ENCODE measurements at places on chromosomes 12 and 14.

DNA sequence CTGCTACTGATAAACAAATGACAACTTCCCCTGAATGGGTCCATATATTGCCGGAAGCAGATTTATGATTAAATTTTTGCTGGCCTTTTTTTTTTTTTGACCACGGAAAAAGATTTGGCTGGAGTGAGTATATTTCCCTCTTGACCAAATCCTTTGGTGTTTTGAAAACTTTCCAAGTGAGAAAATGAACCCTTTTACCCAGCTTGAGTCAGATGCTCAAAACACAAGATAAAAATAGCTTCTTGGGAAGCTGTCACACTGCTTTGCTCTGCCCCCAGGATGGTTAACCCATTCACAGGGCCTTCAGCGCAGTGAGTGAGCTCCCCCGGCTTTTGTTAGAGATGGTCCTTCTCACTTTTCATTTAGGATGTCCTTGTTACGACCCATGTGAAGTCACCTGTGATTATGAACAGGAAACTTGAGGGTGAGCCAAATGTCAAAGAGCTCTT lies 224.3 kb downstream of the PELI2 start:
- no peak for DNase-seq

GRCh38 chr12:13000616-13000924 lies 505 bp upstream of the HEBP1 start:
- DNase-seq: no peak

DNA sequence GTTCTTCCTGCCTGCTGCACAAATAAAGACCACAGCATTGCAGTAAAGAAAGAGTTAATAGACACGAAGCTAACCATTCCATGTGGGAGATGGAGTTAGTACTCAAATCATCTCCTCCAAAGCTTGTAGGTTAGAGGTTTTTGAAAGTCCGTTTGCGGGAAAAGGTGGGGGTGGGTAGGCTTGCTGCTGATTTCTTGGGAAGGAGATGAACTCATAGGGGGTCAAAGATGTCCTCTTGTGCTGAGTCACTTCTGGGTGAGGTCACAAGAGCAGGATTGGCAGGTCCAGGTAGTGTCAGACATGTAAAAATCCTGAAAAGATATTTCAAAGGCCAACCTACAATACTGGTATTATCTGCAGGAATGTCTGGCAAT lies 66.4 kb downstream of the PTHLH start:
- DNase-seq: no peak

GRCh38 chr12:68498736-68499135 lies 112.0 kb upstream of the RAP1B start:
- DNase-seq: no peak

DNA sequence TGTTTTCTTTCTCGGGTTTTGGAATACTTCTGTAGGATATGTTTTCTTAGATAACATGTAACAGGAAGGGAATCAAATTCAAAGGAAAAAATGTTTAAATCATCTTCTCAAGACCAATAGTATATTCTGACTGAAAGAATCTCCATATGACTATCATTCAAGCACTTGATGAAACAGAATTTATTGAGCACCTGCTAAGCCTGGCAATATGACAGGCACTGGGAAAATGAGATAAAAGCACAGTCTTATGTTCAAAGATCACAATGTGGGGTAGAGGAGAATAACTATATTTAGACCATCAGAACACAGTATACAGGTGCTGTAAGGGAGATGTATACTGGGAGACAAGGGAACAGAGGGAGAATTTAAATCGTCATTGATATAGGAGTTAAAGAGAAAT lies 19.1 kb upstream of the TMEM30B start:
- DNase-seq: no peak
